ENCODE measurements at places on chromosomes 1 and 21.

DNA sequence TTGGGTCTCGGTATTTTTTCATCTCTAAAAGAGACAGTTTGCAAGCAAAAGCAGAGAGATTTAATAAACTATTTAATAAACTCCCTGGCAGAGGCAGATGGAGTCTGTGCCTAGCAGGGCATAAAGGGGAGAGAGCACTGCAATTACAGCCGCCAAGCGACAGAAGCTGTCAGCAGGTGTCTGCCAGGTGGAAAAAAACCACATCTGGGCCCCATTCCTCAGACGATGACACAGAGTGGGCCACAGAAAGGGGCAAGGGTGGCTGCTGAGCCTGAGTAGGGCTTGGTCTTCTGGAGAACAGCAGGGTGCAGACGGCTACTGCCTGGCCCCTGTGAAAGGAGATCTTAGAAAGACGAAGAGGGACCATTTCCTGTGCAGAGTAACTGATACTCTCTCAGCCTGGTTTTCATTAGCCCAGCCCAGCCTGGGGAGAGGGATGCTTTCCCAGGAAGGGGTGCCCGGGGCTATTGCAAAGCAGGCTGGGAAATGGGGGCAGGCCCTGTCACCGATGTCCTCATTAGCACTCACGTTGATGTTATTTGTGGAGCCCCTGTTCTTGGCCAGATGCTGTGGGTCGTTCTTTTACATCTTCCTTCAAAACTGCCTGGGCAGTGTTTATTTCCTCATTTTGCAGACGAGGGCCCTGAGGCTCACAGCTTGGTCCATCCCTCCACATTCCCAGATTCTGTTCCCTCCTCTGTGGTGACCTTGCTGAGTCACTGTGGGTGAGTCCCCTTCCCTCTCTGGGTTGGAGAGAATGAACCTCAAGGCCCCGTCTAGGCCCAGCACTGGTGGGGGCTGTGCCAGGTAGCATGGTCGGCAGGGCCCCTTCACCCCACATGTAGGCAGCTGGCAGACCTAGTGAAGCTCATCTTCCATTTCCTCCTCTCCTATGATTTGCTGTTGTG lies 472.7 kb downstream of the PTPRU start:
- no peak for DNase-seq

GRCh38 chr21:35189077-35189863 lies 140.2 kb upstream of the RUNX1 start:
- DNase-seq, result no peak

DNA sequence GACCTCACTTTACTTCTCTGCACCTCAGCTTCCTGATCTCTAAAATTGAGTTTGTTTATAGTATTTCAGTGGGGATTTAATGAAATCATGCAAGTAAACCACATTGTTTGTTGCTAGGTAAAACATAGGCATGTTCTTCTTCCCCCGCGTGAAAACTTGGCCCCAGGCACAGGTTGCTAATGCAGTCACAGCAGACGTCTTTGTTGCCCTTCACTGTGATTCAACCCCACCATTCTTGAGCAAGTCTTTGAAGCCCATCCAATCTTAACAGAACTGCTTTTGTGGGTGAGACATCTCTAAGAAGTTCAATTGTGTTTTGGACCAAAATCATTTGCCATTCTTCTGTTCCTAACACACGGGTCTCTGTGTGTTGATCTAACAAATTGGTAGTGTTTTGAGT lies 185.5 kb downstream of the ZNF281 start:
- DNase-seq, result no peak

DNA sequence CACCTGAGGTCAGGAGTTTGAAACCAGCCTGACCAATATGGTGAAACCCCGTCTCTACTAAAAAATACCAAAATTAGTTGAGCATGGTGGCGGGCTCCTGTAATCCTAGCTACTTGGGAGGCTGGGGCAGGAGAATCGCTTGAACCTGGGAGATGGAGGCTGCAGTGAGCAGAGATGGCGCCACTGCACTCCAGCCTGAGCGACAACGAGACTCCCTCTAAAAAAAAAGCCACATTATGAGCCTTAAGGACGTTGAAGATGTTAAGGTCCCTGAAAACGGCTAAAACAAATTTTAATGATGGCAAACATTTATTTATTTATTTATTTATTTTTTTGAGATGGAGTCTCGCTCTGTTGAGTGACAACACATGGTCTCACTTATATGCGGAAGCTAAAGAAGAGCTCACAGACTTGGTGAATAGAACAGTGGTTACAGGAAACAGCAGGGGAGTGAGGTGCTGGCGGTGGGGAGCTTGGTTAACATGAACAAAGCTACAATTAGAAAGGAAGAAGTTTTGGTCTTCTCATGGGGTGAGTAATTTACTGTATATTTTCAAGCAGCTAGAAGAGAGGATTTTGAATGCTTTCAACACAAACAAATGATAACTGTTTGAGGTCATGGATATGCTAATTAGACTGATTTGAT lies 47.1 kb downstream of the TCP10L start:
- no peak for DNase-seq

GRCh38 chr1:31617916-31618746 lies 642 bp downstream of the HCRTR1 start:
- DNase-seq, result no peak

DNA sequence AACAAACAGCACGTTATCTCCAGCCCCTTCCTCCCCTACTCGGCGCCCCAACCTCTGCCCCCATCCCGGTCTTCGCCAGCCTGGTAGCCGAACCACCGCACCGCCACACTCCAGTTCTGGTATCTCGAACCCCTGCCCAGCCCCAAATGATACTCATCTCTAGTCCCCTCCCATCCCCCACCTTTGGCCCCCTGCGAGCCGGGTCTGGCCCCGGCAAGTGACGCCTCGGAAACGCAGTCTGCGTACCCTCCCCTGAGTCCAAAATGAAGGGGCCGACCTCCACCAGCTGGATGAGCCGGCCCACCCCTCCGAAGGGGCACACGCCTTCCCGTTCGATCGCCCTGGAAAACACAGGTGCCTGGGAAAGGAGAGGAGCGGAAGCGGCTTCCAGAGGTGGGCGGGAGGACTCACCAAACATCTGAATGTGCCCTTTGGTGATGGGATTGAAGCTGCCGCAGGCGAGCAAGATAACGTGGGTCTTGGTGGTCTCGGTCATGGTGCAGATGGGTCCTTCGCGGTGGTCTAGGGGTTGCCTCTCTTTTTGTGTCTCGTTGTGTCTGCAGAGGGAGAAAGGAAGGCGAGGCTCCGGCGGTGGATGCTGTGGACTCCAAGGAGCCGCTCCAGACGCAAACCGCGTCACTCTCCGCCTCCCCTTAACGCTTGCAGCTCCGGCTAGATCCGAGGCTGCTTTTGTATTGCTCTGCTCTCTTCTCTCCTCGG lies at the start of gene NMNAT2:
TSS of gene NMNAT2 (minus strand) at position 609 of the 720 bp plus-strand sequence. CDS start at position 496, 113 bp downstream.
- no peak for DNase-seq

GRCh38 chr1:40983286-40983685 lies 3.8 kb downstream of the CTPS1 start:
- no peak for DNase-seq
